ENCODE measurements at places on chromosomes 2 and 18. TPM values are rescaled to one million over a fixed set of nuclear protein-coding genes. Genes with fewer than 3 reads are reported as not detected.

The PPP1R1C gene
- total RNA-seq = 1.7 TPM

The MAIP1 gene
- 23.1 TPM for total RNA-seq

The HNMT gene
- total RNA-seq = 5.5 TPM

The ACMSD gene
- total RNA-seq = not detected

The ASXL3 gene
- total RNA-seq = 18.2 TPM

The C1QL2 gene
- not detected for total RNA-seq
